LHCN-M2 (cell line): ENCODE measurements at places on chromosomes 6 and 20. TPM values are rescaled to one million over a fixed set of nuclear protein-coding genes. Genes with fewer than 3 reads are reported as not detected.

GRCh38 chr6:21993841-21994240 is 303.0 kb downstream of the PRL start:
- no peak for DNase-seq

DNA sequence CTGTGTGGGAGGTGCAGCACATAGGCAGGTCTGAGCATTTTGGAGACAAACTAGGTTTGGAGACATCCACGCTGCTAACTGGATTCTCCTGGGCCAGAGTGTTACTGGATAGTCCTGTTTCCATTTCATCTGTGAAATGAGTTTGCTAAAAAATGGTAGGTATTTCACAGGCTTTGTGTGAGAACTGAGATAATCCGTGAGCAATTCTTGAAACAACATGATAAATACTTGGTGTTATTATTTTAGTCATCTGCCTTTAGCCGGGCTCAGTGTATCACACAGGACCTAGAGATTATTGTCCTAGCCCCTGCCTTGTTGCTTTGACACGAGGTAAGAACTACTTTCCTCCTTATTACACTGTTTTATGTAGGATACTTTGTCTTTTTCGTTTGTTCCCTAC is 63.0 kb downstream of the PRR18 start:
- no peak for DNase-seq

GRCh38 chr6:20402342-20403069 is 827 bp downstream of the E2F3 start:
- peak; percentile 65 for DNase-seq

DNA sequence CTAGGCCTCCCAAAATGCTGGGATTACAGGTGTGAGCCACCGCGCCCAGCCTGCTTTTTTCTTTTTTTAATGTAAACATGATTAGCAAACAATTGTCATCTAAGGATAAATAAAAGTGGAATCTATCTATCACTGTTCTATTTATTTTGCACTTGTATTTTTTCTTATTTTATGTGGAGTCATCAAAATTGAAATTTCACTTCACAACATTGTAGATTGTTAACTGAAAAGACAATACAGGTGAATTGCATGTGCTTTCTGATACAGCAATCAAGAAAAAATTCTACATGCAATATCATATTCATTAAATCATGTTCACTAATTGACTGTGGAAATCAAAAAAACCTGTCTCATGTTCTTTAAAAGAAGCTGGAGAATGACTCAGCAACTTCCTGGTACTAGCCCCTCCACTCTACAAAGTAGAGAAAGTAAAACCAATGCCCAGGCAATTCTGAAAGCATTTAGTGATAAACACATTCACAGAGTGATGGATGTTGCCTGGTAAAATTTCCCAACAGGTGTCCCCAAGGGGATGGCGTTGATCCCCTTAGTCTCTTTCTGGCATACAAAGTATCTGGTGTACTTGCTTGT is 10.7 kb upstream of the RFX6 start:
- DNase-seq, result peak; percentile 1

DNA sequence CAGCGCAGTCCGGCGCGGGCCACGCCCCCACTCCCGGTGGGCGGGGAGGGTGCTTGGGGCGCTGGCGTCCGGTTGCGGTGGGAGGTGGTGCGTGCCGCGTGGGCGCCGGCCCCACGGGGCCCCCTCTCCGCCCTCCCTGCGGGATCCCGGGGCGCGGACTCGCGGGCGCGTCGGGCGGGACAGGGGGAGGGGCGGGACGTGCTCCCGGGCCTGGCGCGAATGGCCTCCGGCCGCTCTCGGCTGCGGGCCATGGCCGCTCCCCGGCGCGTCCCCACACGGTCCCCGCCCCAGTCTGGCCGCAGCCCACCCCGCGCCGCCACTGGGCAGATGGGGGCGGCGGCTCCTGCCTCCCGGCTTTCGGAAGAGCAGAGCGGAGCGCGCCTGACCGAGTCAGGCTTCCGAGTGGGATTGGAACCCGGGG is 771 bp upstream of the PPP1R3G start:
- DNase-seq, result no peak

DNA sequence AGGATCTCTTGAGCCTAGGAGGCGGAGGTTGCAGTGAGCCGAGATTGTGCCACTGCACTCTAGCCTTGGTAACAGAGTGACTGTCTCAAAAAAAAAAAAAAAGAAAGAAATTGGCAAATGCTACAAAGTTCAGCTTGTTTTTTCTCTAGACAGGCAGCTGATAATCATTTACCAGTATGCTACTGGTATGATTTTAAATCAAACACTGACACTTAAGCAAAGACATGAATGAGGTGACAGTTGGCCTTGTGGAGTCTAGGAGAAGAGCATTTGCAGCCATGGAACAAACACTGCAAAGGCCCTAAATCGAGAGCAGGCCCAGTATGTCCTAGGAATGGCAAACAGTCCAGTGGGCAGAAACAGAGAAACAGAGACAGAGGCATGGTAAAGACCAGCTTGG is 99.7 kb upstream of the CEP85L start:
- no peak for DNase-seq

DNA sequence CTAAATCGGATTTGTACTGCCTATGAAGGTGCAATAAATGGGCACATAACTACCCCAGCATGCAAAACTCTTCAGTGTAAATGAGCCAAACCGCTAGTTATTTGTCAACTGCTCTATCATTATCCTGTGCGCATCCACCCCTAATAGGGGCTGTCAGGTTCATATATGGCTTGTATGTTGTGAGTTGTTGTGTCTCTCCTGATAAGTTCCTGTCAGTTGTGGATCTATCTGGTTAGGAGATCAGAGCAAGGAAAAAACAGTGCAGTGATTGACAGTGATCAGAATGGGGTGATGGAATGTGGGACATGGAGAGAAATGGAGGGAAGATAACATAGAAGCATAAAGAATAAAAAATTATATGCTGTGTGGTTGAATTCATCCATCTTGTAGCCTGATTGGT is 686.9 kb upstream of the ID4 start:
- no peak for DNase-seq

Gene MTCH1
- total RNA-seq, result 224 and 234 TPM in 2 replicates

DNA sequence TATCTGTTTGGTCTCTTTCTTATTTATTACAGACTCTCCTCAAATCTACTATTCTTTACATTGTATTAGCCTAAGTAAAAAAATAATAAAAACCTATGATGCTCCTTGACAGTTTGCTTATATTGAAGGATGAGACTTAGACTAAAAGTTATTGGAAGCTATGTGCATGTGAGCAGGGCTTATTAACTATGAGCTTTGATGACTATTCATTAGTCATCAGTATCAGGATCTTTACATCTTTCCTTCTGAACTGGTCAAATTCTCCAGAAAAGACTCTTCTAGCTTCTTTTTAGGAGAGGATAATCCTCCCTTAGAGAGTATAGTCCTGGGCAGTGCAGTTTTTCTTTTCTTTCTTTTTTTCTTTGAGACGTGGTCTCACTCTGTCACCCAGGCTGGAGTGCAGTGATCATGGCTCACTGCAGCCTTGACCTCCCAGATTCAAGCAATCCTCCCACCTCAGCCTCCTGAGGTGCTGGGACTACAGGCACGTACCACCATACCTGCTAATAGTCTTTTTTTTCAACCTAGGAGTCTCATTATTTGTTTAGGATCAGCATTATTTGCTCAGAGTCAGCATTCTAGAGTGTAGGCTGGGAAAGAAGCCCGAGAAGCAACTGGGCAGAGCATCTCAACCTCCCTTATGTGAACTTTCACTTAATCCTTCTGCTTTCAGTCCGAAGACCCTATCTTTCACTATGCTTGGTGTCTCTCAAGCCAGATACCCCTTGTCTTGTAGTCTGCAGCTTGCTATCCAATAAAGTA is 37.1 kb upstream of the YWHAB start:
- DNase-seq, result no peak

DNA sequence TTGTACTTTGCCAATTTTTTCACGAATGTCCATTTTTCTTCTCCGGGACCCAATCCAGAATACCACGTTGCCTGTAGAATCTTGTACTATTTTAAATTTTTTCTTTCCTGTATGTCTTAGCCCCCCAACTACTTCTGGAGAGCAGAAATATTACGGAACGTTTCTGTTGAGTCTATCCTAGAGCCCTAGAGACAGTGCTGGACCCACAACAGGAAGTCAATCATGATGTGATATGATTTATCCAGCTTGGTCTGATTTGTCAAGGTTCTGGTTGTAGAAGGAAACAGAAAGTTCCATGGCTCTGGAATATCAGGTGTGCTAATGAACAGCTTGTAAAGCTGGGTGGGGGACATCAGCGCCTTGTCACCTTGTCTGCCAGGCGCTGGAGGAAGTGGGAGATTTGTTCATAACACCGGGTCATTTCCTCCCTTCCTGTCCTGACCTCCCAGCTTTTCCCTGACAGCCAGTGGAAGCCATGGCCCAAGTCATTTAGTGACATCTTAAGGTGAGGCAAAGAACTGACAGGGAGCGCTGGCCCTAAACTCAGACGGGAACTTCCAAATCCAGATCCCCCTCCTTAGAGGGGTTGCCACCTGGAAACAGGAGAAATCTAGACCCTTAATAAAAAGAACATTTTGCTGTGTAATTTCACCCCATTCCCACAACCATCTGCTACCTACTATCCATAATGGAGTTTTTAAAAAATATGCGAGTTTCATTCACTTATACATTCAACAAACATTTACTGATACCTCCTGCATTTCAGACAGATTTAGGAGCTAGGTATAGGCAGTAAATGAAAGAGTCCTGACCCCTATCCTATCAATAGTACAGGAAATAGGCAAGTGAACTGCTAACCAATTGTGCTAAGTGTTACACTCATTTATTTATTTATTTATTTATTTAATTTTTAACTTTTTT is 130.5 kb downstream of the ZFP64 start:
- peak; percentile 19 for DNase-seq

DNA sequence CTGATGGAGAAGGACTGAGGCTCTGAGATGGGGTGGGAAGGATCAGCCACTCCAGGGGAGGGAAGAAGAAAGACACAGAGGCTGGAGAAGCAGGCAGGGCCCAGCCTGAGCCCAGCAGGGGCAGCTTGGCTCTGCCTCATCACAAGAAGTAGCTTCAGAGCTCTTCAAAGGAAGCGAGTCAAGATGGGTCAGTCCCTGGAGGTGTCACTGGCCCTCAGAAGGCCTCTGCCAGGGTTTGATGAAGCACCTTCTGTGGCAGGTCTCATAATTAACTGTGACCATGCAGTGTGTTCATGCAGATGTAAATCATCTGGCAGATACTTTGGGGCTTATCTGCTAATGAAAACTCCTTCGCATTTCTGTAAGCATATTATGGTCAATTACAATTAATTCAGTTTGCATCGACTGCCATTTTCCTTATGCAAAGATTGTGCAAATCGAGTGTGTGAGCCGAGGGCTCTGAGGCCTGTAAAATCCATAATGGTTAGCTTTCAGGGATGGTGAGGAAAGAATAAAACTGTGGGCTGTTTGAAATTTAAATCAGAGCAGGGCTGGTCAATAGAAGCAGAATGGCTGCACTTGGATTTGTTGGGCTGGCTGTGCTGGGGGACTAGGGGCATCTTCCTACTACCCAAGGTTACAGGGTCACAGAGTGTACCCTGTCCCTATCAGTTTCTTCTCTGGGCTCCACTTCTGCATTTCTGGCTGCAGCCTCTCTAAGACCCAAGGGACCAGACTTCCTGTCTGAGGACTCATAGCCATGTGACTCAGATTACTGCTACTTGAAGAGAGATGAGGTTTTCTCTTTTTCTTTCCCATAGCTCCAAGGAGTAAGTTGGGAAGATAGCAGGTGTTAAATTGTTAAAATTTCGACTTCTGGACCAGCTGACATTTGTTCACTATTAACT is 376.6 kb downstream of the DHX35 start:
- DNase-seq, result no peak

DNA sequence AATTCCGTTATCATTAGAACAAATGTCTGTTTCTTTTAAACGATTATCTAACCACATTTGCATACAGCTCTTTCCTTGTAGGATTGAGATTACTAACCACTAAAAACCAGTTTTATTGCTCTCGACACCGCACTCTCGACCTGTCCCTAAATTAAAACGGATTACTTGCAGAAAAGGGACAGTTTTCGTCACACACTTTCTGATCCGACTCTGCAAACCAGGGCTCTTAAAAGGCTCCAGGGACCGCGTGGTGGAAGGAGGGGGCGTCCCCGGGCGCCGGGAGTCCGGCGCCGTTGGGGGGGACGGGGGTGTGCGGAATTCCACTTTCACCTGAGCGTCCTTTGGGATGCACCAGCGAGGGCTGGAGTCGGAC is 731 bp downstream of the MAK start:
- no peak for DNase-seq

DNA sequence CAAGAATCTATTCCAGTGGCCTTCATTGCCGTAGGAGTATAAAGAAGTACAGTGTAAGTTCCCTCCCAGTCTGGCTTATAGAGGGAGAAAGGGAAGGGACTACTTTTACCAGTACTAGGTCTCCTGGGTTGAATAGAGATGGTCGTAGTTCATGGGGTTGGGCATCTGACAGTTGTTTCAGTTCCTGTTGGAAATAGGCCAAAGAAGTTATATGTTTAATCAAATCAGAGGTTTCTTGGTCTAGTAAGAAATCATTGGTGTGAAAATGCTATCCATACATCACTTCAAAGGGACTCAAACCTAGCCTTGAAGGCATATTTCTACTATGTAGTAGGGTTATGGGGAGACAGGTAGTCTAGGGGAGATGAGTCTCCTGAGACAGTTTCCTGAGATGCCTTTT is 45.6 kb upstream of the MAN1A1 start:
- DNase-seq, result no peak

DNA sequence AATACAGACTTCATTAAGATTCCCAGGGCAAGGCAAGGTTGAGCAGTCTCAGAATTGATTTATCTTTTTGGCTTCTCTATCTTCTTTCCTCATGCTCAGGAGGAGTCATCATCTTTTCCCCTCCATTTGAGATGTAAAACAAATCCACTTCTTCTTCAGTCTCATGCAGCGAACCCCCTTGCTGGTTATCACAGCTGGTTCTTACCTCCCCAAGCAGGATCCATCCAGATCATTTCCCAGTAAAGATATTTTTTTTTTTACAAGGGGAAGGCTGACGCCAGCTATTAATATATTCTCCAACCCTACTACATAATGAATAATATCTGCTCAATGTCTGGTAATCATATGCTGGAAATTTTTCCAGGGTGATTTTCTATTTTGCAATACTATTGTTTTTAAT is 508.9 kb upstream of the NOX3 start:
- no peak for DNase-seq

DNA sequence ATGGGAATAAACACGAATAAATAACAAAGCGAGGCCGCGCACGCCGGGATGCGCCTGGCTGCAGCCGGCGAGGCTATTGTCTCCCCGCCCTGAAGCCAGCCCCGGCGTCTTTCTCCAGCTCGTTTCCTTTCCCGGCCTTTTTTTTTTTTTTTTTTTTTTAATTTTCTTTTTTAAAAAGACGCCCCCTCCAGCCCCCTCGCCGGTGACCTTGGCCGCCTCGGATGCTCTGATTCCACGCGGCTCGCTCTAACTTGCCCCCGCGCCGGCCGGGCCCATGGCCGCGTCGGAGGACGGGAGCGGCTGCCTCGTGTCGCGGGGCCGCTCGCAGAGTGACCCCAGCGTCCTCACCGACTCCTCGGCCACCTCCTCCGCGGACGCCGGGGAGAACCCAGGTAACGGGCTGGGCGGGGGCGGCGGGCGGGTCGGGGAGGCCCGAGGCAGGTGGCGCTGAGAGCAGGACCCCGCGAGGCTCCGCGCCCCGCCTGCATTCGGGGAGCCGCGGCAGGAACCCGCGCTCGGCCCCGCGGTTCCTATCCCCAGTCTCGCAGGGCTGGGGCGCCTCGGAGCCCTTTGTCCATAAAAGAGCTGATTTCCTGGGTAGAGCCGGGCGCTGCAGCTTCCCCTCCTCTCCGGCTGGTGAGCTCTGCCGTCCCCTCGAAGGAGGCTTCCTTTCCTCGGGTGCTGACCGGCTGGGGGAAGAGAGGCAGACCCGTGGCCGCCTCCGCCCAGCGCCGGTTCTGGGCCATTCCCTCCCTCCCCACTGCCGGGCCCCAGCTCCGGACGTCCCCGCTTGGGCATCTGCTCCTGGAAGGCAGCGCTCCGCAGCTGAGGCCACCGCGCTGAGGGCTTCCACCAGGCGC is 631 bp downstream of the PHACTR3 start:
- DNase-seq, result no peak
